ENCODE measurements at places on chromosomes 11 and 22.
A peak's percentile ranks its signal among the peaks of the same experiment; 100 is the strongest.

GRCh38 chr11:15967966-15968365, 388.4 kb downstream of the SOX6 start:
- H3K4me3 ChIP-seq: no peak overlapping the region
- H3K4me1 ChIP-seq: peaks cover 26% of the 10 kb centered on the region
- DNase-seq: no peak
- peak overlapping the region; percentile 81 for H3K27ac ChIP-seq
- H3K27me3 ChIP-seq: no peaks in the 10 kb centered on the region
- H3K36me3 ChIP-seq: no peaks in the 10 kb centered on the region

GRCh38 chr11:7320306-7320705, 68.6 kb downstream of the SYT9 start:
- no peak overlapping the region for H3K27ac ChIP-seq
- DNase-seq: no peak
- no peak overlapping the region for H3K4me3 ChIP-seq
- H3K36me3 ChIP-seq: no peaks in the 10 kb centered on the region
- no peaks in the 10 kb centered on the region for H3K27me3 ChIP-seq

GRCh38 chr11:6693342-6694228, 10.4 kb upstream of the MRPL17 start:
- no peak for DNase-seq
- peak overlapping the region; percentile 11 for H3K27ac ChIP-seq
- H3K27me3 ChIP-seq: no peaks in the 10 kb centered on the region
- no peak overlapping the region for H3K4me3 ChIP-seq
- H3K36me3 ChIP-seq: no peaks in the 10 kb centered on the region
- no peaks in the 10 kb centered on the region for H3K4me1 ChIP-seq

- H3K4me1 ChIP-seq: no peaks in the 10 kb centered on the region
- H3K27me3 ChIP-seq: no peaks in the 10 kb centered on the region
- H3K27ac ChIP-seq: no peak overlapping the region
- H3K36me3 ChIP-seq: no peaks in the 10 kb centered on the region
- no peak overlapping the region for H3K4me3 ChIP-seq
- peak; percentile 51 for DNase-seq
Measured at GRCh38 chr11:44835938-44836337, 109.2 kb downstream of the TSPAN18 start.
